ENCODE measurements at places on chromosomes 5 and 9. TPM values are rescaled to one million over a fixed set of nuclear protein-coding genes. Genes with fewer than 3 reads are reported as not detected.

DNA sequence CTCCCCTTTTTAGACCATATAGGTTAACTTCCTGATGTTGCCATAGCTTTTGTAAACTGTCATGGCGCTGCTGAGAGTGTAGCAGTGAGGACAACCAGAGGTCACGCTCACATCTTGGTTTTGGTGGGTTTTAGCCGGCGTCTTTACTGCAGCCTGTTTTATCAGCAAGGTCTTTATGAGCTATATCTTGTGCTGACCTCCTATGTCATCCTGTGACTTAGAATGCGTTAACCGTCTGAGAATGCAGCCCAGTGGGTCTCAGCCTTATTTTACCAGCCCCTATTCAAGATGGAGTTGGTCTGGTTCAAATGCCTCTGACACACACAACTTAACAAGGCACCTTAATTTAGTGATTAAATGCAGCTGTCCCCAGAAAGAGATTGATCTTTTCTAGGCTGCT is 23.9 kb upstream of the KDM4C start:
- DNase-seq, result no peak

DNA sequence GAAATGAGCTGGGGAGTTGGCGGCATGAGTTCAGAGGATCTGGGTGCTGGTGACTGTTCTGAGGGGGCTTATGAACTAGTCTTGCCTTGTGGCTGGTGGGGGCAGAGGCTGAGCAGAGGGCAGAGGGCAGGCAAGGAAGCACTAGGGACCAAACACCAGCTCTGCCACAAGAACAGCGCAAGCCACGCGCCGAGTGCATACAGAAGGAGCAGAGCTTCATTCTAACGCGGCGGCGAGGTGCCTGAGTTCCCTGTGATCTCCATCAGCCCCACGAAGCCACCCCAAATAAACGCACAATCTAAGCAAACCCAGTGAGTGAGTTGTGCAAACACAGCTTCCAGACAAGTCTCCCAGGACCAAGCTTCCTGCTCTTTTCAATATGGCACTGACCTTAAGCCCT is 110.6 kb upstream of the ALDH1B1 start:
- no peak for DNase-seq

Gene OMD
- total RNA-seq, result 3.2 TPM

DNA sequence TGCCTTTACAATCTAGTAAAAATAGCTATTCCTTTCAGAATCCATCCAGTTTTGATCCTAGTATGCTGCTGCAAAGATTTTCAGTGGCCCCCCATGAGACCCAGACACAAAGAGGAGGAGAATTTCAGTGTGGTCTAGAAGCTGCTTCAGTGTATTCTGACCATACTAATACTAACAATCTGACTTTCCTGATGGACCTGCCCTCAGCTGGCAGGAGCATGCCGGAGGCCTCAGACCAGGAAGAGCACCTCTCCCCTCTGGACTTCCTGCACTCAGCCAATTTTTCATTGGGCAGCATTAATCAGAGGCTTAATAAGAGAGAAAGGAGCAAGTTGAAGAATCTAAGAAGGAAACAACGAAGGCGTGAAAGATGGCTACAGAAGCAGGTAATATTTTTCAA is 48.5 kb downstream of the RNF180 start:
- no peak for DNase-seq

DNA sequence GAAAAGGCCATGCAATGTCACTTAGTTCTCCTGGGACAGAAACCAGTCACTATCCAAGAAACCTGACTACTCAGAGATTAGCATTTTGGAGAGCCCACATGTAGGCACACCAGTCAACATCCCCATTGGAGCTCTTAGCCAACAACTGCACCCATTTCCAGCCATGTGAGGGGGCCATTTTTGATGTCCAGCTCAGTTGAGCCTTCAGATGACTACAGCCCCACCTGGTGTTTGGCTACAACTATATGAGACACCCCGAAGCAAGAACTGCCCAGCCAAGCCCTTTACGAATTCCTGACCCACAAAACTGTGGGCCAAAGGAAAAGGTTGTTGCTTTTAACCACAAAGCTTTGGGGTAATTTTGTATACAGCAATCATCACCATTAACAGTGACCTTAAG is 300.1 kb downstream of the ASTN2 start:
- DNase-seq, result no peak

Gene RAB3C
- 0.92 TPM for total RNA-seq

DNA sequence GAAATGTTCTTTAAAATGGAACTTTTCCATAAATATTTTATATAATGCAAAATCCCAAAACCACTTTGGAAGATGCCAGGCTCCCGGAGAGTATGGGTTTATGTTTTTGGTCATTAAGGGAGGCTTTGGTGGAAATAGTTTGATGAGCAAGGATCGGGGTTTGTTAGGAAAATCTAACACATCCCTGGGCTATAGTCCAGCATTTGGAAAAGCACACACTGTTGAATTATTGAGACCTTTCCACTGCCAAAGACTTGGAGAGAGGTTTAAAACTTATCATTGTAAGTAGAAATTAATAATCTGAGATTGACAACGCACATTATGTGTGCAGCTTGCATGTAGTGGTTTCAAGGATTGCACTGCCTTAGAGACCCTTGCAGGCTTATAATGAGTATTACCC is 156.3 kb downstream of the PARP8 start:
- no peak for DNase-seq

All from Right ventricle myocardium inferior (tissue), 1 donor.